Hypothalamus (tissue), 51 donors: ENCODE measurements at places on chromosomes 3 and 15.
A peak's percentile ranks its signal among the peaks of the same experiment; 100 is the strongest.

- no peak for DNase-seq
Observed at GRCh38 chr15:70297465-70298058, 199.8 kb upstream of the TLE3 start.

- DNase-seq, result no peak
Observed at GRCh38 chr15:100788418-100789105, 91.1 kb upstream of the ALDH1A3 start.

DNA sequence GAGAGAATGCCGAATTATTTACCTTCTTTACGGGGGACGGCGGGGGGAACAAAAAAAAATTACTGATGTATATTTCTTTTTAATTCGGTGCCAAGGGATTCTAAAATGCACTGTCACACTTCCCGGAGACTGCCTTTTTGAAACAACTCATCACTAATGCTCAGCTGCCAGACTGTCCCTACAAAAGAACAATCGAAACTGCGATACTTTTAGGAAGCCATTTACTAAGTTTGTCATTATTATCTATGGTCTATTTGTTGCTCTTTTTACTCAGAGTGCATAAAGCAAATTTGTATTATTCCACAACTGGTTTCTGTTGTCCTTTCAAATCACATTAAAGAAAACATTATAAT is 60.8 kb downstream of the TM4SF4 start:
- DNase-seq, result no peak

- no peak for DNase-seq
Observed at GRCh38 chr3:99394831-99395778, 243.3 kb upstream of the COL8A1 start.

GRCh38 chr3:109072194-109072593 is 45.7 kb downstream of the MORC1 start:
- DNase-seq, result no peak

- DNase-seq, result no peak
Observed at GRCh38 chr15:50883903-50884302, 24.6 kb upstream of the AP4E1 start.

- DNase-seq, result no peak
Observed at GRCh38 chr15:101180620-101181307, 71.1 kb downstream of the CHSY1 start.

DNA sequence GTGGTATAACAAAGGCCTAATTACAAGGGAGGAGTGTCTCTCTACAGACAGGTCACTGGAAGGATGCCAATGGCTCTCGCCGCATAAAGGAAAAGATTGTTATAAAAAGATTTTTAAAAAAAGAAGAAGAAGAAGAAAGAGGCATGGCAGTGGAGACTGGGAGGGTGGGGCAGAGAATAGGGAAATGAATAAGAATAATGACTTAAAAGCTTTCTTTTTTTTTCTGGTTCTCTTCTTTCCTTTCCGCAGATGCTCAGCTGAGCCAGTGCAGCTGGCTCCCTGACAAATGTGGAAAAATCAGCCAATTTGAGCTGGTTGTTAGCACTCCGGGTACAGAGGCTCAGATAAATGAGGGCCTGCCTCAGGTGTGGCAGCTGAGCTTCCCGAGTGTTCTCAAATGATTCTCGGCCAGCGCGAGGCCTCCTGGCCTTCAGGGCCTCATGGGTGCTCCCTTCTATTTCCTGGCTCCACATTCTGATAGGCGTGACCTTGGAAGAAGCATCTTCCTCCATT is 234.1 kb downstream of the RORA start:
- peak; percentile 10 for DNase-seq
